ENCODE measurements at places on chromosomes 6 and 20. TPM values are rescaled to one million over a fixed set of nuclear protein-coding genes. Genes with fewer than 3 reads are reported as not detected.

REM1 gene
- 0.28 TPM for total RNA-seq

PRL gene
- not detected for total RNA-seq

MYO6 gene
- total RNA-seq: 21.8 TPM

KCNK5 gene
- 57.4 TPM for total RNA-seq

DNA sequence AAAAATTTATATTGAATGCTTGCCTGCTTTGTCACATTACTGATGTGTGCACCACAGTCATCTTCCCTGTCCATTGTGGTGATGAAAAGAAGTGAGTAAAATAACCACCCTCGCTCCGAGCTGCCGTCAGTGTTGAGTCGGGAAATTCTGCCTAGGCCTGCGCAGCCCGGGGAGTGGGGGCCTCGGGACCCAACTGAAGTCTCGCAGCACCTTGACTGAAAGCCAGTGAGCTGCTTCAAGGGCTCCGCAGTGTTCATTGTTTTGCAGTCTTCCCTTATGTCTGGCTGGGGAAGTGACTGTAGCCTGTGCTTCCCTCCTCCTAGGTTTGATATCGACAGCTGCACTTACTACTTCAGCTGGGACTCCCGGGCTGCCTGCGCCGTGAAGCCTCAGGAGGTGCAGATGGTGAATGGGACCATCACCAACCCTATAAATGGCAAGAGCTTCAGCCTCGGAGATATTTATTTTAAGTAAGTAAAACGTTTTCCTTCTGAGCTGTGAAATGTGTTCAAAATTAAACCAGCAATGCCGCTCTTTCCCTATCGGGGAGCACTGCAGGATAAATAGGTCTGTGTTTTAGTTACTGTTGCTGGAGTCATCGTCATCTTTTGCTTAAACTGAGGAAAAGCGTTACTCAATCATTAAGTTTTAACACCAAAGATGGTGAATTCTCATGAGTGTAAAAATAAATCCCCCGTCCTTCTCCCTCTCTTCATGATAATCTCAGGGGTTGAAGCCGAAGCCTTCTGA, 32.7 kb upstream of the SLC22A1 start:
- H3K4me1 ChIP-seq: no peaks in the 10 kb centered on the region
- no peak for DNase-seq
- no peaks in the 10 kb centered on the region for H3K27me3 ChIP-seq
- peaks cover 39% of the 10 kb centered on the region for H3K36me3 ChIP-seq
- H3K4me3 ChIP-seq: no peak overlapping the region

DNA sequence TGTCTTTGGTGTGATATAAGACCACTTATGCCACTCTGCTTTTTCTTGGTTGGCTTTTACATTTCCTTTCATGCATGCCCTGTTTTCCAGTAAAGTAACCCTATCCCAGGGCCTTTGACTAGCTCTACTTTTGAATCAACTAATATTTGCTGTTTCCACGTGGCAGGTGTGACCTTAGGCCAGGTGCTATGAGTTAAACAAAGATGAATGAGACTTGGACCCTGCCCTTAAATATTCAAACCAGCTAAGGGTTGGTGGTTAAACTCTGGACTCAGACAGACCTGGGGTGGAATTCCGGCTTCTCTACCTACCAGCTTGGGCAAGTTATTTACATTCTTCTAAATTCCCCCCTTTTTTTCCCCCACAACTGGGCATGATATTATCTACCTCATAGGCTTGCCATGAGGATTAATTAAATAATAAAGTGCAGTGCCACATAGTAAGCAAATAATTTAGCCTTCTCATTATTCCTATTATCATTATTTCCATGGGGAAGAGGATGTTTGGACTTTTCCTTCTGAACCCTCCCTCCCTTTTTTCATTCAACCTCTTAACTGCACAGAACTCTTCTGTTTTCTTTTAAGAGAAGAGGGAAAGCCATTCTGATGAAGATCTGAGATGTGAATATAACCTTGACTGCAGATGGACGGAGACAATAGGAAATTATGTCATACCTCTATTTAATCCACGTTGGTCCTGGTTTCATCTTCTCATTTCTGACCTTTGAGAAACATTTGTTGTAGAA, 143.6 kb upstream of the TNFAIP3 start:
- no peak overlapping the region for H3K4me3 ChIP-seq
- no peaks in the 10 kb centered on the region for H3K4me1 ChIP-seq
- no peak overlapping the region for H3K27ac ChIP-seq
- no peaks in the 10 kb centered on the region for H3K27me3 ChIP-seq
- DNase-seq: no peak

DNA sequence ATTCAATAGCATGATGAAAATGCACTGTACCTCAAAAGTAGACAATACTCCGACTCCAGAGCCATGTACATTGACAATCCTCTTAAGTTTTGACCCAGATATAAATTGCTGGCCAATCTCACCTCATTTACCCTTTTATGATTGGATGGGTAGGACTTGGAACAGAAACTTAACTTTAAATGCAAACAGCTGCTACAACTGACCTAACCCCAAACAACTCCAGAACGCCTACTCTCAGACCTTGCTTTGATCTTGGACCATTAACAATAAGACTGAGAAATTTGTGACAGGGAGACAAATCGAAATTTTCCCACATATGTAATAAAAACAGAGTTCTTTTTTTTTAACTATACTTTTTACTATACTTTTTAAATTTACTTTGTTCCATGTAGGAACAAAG, 200.5 kb upstream of the MCHR2 start:
- peaks cover 8% of the 10 kb centered on the region for H3K36me3 ChIP-seq
- no peak overlapping the region for H3K27ac ChIP-seq
- no peak for DNase-seq
- no peaks in the 10 kb centered on the region for H3K27me3 ChIP-seq
- no peaks in the 10 kb centered on the region for H3K4me1 ChIP-seq

GRCh38 chr6:165585060-165585459, 78.0 kb downstream of the PDE10A start:
- no peaks in the 10 kb centered on the region for H3K27me3 ChIP-seq
- H3K4me1 ChIP-seq: no peaks in the 10 kb centered on the region
- no peaks in the 10 kb centered on the region for H3K36me3 ChIP-seq
- no peak overlapping the region for H3K27ac ChIP-seq

DNA sequence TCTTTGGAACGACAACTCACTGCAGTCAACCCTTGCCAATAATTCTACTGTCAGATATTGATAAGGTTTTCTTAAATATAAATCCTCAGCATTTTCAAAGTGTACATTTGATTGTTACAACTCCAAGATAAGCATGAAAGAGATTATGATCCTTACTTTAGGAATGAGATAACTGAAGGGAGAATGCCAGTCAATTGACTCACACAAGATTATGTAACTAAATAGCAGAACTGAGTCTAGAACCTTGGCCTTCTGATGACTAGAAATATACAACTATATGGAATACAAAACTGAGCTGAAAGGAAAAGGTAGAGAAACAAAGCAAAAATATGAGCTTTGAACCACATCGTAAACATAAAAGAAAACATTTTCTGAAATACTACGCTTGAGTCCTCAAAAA, 26.9 kb upstream of the STXBP5 start:
- H3K4me1 ChIP-seq: peaks cover 9% of the 10 kb centered on the region
- no peak overlapping the region for H3K27ac ChIP-seq
- no peak overlapping the region for H3K4me3 ChIP-seq
- DNase-seq: no peak

DNA sequence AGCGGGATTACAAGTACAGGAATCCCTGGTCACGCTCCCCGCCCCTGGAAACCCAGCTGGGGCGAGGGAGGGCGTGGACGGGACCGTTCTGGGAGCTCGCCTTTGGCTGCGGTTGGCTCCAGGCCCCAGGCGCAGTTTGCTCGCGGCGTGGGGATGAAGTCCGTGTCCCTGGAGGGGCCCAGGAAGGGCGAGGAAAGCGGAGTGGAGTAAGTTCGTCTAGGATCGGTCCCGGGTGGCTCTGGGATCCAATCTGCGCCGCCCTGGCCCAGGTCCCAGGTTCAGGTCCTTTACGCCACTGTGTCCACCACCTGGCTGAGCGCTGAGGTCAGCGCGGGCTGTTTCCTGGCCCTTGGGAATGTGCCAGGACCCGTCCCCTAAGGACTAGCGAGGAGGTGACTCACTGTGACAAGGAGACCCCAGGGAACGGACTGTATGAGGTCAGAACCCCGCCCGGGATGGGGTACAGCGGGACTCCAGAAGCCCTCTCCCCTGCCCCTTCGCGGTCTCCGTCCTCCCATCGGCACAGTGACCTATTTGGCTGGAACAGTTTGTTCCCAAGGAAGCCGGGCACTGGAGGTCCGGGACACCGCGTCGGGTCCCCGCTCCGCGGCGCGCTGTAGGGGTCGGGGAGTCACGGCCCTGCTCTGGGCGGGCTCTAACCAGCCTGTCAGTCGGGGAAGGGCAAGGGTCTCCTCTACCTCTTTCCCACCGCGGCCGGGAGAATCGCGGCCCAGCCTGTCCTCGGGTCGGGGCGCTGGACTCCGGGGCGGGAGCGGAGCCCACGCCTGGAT, 724 bp downstream of the CDKN1A start:
- H3K4me3 ChIP-seq: peak overlapping the region; percentile 78
- H3K4me1 ChIP-seq: peaks cover 44% of the 10 kb centered on the region
- H3K27me3 ChIP-seq: peaks cover 38% of the 10 kb centered on the region
- H3K27ac ChIP-seq: no peak overlapping the region

GRCh38 chr20:3745686-3746173, 13.2 kb downstream of the HSPA12B start:
- no peaks in the 10 kb centered on the region for H3K36me3 ChIP-seq
- H3K27ac ChIP-seq: no peak overlapping the region
- peaks cover 9% of the 10 kb centered on the region for H3K4me1 ChIP-seq

Measured in GM23338 (cell line).